ENCODE measurements at places on chromosomes 12 and 14.
A peak's percentile ranks its signal among the peaks of the same experiment; 100 is the strongest.

DNA sequence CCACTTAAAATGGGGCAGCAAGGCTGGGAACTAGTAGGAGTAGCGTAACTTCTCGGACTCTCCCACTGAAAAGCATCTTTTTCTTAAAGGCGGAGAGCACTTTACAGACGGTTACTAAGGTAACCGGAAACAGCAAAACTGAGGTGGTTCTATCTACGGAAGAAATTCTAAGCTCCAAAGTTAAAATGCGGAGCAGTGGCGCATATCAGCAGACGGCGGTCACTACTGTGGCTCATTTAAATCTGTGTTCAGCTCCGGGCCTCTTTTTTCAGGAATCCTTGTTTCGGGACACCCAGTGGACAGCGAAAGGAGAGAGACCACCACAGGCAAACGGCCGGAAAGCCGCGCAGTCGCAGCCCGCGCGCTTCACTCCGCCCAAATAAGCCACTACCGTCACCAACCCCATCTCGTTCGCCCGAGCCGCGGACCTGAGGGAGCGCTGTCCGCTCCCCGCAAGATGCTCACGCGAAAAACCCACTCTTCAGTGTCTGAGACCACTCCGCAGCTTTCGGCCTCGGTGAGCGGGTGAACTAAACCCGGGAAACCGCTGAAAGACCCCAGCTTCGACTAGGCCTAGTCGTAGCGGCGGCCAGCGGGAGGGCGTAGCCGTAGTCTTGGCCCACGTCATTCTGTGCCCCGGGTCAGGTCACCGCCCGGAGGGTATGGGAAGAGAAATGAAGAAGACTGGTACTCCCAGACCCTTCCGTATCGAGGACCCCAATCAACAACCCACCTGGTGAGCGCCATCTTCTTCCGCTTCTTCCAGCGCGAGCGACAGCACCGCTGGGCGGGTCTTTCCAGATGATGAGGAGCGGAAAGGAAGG lies at the start of gene SNW1:
Gene SNW1 (minus strand): TSS at position 776 of the 824 bp plus-strand sequence. CDS start 29 bp downstream, at position 747.
- DNase-seq = peak; percentile 88

GRCh38 chr12:6476489-6476888 lies 6.0 kb upstream of the VAMP1 start:
- DNase-seq = no peak

DNA sequence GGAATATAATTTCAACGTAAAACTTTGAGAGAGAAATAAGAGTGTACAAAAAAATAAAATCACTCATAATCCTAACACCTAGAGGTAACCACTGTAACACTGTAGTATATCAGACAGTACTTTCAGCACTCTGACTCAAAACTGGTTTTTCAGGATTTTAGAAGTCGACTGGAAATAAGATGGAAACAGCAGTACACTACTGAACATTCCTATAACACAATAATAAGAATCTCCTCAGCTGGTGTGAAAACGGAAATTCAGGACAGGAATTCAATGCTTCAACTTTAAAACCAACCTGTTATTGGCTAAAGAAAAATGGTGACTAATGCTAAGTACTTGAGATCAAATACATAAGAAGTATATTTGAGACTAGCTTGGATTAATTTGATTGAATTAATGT lies 12.3 kb upstream of the PITPNM2 start:
- no peak for DNase-seq

- no peak for DNase-seq
Observed at GRCh38 chr14:72513965-72514659, 379.8 kb downstream of the DPF3 start.

DNA sequence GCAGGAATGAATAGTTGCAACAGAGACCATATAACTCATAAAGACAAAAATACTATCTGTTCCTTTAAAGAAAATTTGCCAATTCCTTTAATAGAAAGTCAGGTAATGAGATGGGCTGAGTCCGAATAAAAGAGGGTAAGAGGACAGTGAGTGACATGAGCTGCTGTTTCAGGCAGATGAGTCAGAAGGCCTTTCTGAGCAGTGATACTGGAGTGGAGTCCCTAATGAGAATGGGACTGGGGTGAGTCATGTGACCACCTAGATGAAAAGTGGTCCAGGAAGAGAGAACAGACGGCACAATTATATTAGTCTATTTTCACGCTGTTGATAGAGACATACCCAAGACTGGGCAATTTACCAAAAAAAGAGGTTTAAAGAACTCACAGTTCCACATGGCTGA lies 393.7 kb downstream of the BCL11B start:
- no peak for DNase-seq

DNA sequence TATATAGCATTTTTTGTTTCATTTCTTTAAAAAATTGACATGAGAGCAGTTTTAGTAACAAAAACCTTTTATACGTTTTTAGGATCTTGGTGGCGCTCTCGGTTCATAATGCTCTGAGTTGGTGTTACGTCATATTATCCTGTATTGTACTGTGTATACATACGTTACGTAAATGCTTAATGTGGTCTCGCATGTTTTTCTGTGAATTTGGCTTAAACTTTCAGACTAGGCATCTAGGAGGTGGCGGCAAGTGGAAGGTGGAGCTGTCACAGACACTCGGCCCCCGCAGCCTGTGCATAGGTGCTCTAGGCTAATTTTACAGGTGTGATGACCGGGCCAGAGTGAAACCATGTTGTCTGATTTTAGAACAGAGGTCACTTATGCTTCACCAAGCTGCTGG lies 60.0 kb downstream of the PPP2R5C start:
- no peak for DNase-seq

DNA sequence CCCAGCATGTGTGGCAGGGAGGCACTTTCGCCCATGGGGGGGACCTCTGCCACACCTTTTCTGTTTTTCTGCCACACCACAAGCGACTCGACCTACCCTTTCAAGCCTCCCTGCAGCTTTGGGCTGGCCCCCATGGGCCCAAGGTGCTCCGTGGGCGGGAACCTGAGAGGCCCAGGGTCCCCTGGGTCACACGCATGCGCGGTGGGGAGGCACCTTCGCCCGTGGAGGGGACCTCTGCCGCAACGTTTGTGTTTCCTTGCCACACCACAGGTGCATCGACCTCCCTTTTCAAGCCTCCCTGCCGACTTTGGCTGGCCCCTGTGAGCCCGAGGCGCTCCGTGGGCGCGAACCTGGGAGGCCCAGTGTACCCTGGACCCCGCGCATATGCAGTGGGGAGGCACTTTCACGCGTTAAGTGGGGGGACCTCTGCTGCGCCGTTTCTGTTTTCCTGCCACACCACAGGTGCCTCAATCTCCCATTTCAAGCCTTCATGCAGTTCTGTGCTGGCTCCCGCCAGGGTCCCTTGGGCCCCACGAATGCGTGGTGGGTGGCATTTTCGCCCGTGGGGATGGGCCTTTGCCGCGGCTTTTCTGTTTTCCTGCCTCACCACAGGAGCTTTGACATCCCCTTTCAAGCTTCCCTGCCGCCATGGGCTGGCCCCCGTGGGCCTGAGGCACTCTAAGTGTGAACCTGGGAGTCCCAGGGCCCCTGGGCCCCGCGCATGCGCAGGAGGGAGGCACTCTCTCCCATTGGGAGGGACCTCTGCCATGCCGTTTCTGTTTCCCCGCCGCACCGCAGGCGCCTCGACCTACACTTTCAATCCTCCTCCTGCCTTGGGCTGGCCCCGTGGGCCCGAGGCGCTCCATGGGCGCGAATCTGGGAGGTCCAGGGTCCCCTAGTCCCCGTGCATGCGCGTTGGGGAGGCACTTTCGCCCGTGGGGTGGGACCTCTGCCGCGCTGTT lies 332.2 kb downstream of the ALG10 start:
- DNase-seq = no peak

DNA sequence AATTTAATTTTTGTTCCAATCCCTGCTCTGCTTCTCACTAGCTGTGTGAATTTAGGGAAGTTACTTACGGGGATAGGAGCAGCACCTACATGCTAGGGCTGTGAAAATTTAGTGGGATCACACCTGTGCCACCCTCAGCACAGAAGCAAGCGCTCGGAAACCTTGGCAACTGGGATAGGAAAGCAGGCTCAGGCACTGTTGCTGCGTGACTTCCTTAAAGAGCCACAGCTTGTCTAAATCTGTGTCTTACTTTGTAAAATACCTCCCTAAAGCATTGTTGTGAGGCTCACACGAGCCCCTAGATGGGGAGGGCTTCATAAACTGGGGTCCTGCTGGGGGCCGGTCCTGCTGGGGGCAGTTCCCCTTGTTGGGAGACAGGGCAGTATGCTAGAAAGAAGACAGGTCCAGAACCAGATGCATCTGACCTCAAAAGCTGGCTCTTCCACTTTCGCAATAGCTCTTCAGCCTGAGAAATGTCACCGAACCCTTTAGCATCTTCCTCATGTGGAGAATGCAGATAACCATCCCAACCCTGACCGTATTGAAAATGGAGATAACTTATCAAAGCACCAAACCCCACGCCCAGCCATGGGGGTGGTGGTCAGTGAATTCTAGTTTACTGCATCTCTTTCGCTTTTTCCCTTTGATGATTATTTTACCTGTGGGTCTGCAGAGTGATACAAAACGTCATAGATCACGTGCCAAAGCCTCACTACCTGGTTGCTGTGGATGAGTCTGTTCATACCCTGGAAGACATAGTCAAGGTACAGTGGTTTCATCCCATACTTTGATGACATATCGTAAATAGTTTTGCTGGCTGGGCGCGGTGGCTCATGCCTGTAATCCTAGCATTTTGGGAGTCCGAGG lies 54.1 kb downstream of the AK7 start:
- no peak for DNase-seq

DNA sequence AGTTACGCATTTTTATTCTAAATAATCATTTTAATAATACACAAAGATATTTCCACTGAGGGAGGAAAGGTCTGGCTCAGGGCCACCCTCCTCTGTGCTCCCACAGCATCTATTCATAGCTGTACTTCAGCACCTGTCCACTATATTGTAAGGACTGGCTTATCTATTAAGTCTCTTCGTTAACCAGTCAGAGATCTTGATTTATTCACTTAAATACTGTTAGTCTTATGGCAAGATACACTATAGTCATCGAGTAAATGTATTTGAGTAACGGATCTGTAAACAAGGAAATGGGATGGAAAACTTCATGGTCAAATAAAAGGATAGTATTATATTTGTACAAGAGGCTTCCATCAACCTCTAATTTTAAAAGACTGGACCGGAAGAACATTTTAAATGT lies 54.6 kb downstream of the SPTLC2 start:
- no peak for DNase-seq

- DNase-seq = no peak
Observed at GRCh38 chr14:56805992-56806727, 4.1 kb downstream of the OTX2 start.

DNA sequence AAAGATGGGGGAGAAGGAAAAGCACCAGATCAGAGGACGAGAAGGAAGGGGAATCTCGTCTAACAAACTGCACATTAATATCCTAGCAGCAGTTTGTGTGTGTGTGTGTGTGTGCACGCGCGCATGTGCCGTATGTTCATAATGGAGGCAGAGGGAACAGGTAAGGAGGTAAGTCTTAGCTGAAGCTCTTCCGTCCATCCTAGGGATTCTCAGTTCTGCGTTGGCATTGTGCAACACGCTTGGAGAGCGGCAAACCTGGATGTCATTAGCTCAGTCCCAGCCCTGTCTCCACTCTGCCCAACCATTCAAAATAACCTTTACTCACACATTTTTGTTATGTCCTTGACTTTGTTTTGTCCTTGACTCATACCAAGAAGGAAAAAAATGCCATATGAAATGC lies 1.6 kb upstream of the C1R start:
- no peak for DNase-seq

DNA sequence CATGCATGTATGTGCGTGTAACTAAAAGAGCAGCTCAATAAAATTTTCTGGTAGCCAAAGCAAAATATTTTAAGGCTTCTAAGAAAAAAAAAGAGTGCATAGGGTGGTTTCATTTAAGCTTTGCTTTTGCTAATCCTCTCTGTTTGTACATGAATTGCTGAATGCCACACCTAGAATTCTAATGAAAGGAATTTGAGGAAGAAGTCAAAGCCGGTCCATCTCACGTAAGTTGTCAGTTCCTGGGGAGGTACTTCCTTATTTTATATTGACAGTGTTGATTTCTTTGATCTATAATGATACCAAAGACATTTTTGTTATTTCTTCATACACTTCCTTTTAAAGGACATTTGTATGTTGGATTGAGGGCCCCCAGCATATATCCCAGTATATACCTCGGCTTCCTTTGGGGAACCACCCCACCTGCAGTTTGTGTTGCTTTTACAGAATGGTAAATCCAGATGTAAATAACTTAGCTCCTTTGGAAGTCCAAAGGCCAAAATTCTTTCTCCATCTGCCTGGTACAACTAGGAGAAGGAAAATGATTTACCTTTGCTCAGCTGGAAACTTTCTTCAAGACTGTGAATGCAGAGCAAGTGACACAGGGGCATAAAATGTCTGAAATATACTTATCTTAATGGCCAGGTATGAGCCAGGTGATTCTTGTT lies 420.9 kb upstream of the ATP2B1 start:
- DNase-seq = no peak

GRCh38 chr12:92756898-92757596 lies 54.3 kb downstream of the PLEKHG7 start:
- DNase-seq = no peak

- DNase-seq = no peak
Observed at GRCh38 chr12:806200-806791, 53.9 kb downstream of the WNK1 start.

GRCh38 chr14:28709571-28710305 lies 56.8 kb upstream of the FOXG1 start:
- DNase-seq = no peak

GRCh38 chr14:26589925-26590324 lies 7.9 kb downstream of the NOVA1 start:
- no peak for DNase-seq

- DNase-seq = no peak
Observed at GRCh38 chr12:5165296-5165970, 121.8 kb downstream of the KCNA5 start.

GRCh38 chr14:78446807-78447206 lies 276.6 kb downstream of the NRXN3 start:
- no peak for DNase-seq

DNA sequence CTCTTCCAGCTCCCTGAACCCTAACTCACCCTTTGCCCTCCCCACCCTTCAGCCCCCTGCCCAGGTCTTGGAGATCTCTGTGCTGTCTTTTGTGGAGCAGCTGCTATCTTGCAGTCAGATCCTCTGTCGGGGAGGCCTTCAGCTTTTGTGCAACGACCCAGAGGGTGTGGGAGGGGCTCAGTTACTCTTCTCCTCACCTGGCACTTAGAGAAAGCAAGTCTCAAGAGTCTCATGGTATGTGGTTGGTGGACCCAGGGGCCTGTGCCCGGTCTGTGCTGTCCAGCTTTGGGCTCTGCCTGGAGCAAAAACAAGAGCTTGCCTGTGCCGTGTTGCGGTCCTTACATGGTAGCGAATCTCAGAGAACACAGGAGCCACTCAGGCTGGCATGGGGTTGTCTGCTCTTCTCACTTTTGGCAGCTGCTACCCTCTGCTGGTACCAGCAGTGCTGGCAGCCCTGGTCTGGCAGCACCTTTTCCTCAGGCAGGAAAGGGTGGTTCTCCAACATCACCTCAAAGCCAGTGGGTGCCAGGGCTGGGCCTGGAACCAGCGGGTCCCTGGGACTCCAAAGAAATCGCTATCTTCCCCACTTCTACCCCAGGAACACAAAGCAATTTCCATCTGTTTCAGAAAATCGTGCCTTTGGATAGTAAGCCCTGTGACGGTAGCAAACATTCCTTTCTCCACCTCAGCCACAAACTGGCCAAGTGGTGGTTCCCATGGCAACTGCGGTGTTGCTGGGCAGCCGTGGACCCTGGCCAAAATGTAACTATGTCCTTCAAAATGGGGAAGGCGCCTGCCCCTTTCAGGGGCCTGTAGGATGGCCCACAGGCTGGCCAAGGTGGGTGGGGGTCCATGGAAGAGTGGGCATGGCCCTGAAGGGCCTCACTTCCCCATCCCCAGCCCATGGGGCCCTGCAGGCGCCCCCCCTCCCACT lies 90.0 kb downstream of the RIN3 start:
- DNase-seq = no peak

- no peak for DNase-seq
Observed at GRCh38 chr12:41211448-41211847, 23.3 kb downstream of the PDZRN4 start.
